Tibial nerve (tissue), 4 donors: ENCODE measurements at places on chromosomes 7 and 10. TPM values are rescaled to one million over a fixed set of nuclear protein-coding genes. Genes with fewer than 3 reads are reported as not detected.

DNA sequence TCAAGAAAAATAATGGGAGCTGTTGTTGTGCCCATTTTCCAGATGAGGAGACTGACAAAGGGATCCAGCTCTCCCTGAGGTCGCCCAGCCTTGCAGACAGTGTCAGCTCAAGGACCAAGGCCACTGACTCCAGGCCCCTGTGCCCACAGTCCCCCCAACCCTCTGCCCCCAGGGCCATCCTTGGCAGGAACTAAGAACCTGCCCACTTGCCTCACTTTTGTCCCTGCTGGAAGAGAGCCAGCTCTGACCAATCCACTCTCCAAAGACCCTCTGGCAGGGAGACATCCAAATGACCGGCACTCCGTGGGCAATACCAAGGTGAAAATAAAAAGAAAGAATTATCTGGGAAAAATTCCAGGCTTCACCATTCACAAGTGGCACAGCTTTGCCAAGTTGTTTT lies 101.3 kb downstream of the TCERG1L start:
- H3K4me1 ChIP-seq = no peaks in the 10 kb centered on the region
- no peak overlapping the region for H3K27ac ChIP-seq
- DNase-seq = no peak
- no peak overlapping the region for H3K4me3 ChIP-seq
- no peaks in the 10 kb centered on the region for H3K27me3 ChIP-seq

DNA sequence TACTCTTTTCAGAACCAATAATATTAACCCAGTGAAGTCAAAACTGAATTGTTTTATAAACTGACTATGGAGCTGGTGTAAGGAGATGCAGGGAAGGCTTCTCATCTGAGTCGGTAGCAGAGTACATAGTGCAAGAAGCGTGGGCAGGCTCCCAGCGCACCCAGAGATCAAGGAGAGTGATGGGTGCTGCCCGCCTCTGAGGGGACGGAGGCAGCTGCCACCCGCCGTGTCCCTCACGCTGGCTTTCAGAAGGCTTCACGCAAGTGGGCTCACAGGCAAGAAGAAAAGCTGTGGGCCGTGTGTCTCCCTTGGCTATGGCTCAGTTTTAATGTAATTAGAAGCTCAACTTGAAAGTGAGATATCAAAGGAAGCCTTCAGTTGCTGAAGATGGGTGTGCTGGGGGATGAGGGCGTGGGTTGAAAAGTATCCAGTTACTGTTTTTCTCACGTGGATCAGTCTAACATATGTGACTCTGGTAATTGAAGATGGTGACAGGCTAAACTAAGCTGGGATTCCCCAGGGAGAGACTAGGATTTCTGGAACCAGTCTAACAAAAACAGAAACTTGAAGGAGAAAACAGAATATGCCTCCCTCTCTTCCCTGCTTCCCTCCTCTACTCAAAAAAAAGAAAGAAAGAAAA lies 159.9 kb downstream of the MGMT start:
- no peaks in the 10 kb centered on the region for H3K4me1 ChIP-seq
- no peaks in the 10 kb centered on the region for H3K27me3 ChIP-seq

- no peak overlapping the region for H3K4me3 ChIP-seq
- no peak overlapping the region for H3K27ac ChIP-seq
- H3K27me3 ChIP-seq = no peaks in the 10 kb centered on the region
- no peak for DNase-seq
- H3K36me3 ChIP-seq = no peaks in the 10 kb centered on the region
- H3K4me1 ChIP-seq = peaks cover 18% of the 10 kb centered on the region
Measured at GRCh38 chr7:2068693-2069471, 163.9 kb downstream of the MAD1L1 start.

The TEX47 gene
- total RNA-seq = not detected

- no peak overlapping the region for H3K4me3 ChIP-seq
- H3K27me3 ChIP-seq = no peaks in the 10 kb centered on the region
- H3K36me3 ChIP-seq = no peaks in the 10 kb centered on the region
- DNase-seq = no peak
- no peak overlapping the region for H3K27ac ChIP-seq
Measured at GRCh38 chr7:98495200-98495955, 94.5 kb upstream of the BAIAP2L1 start.

The PPP1R9A gene
- 37.6 TPM for total RNA-seq

GRCh38 chr7:104980440-104980839 lies 33.6 kb upstream of the KMT2E start:
- no peak overlapping the region for H3K4me3 ChIP-seq
- H3K27ac ChIP-seq = peak overlapping the region; percentile 96
- DNase-seq = no peak
- peaks cover 71% of the 10 kb centered on the region for H3K4me1 ChIP-seq
- no peaks in the 10 kb centered on the region for H3K36me3 ChIP-seq

GRCh38 chr7:120979765-120980499 lies 8.6 kb upstream of the CPED1 start:
- no peaks in the 10 kb centered on the region for H3K4me1 ChIP-seq
- no peaks in the 10 kb centered on the region for H3K27me3 ChIP-seq
- H3K27ac ChIP-seq = no peak overlapping the region
- DNase-seq = no peak

GRCh38 chr7:113314594-113314993 lies 196.2 kb upstream of the SMIM30 start:
- no peaks in the 10 kb centered on the region for H3K27me3 ChIP-seq
- no peak overlapping the region for H3K4me3 ChIP-seq
- H3K27ac ChIP-seq = no peak overlapping the region
- no peaks in the 10 kb centered on the region for H3K4me1 ChIP-seq
- no peak for DNase-seq

- no peaks in the 10 kb centered on the region for H3K27me3 ChIP-seq
- H3K27ac ChIP-seq = no peak overlapping the region
- peak; percentile 26 for DNase-seq
- H3K36me3 ChIP-seq = no peaks in the 10 kb centered on the region
- H3K4me3 ChIP-seq = no peak overlapping the region
Measured at GRCh38 chr10:95837783-95838182, 70.0 kb upstream of the CC2D2B start.

GRCh38 chr7:80334196-80334595 lies 177.7 kb downstream of the GNAT3 start:
- no peaks in the 10 kb centered on the region for H3K36me3 ChIP-seq
- no peaks in the 10 kb centered on the region for H3K27me3 ChIP-seq
- no peaks in the 10 kb centered on the region for H3K4me1 ChIP-seq
- no peak overlapping the region for H3K4me3 ChIP-seq

- no peak overlapping the region for H3K4me3 ChIP-seq
- DNase-seq = no peak
- H3K4me1 ChIP-seq = peaks cover 22% of the 10 kb centered on the region
- H3K27me3 ChIP-seq = no peaks in the 10 kb centered on the region
- peak overlapping the region; percentile 57 for H3K27ac ChIP-seq
Measured at GRCh38 chr10:102657984-102658724, 13.9 kb downstream of the TRIM8 start.

GRCh38 chr10:6530966-6531365 lies 49.1 kb downstream of the PRKCQ start:
- no peak for DNase-seq
- no peaks in the 10 kb centered on the region for H3K4me1 ChIP-seq
- no peak overlapping the region for H3K4me3 ChIP-seq

DNA sequence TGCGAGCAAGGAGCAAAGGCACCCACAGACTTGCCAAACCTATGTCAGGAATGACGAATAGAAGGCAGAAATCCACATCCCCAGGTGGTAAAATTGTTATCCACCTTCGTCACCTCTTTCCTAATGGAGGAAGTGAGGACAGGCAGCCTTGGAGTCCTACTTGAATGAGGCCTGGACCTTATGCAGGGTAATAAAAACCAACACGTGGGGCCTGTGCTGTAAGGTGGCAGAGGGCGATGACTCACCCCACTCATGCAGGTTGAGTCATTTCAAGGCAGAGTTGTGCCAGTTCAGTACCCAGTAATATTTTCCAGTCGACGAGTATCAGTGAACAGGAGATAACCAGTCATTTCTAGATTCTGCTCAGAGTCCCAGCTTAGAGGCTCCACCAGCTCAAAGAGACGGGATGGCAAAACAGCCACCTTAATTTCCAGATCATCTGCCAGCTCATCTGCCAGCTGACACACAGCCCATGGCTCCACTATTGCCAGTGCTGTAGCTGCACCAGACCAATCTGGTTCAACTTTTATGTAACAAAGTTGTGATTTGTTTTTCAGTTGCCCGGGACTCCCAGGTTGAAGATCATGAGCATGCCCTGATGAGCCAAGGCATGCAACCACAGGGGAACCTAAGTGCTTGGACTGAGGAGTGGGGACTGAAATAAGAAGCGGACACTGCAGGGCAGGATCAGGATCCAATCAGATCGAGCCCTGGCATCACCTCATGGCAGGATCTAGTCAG lies 176.2 kb upstream of the ITGB1 start:
- no peaks in the 10 kb centered on the region for H3K36me3 ChIP-seq
- H3K27ac ChIP-seq = no peak overlapping the region
- H3K4me1 ChIP-seq = no peaks in the 10 kb centered on the region
- H3K4me3 ChIP-seq = no peak overlapping the region

The LEP gene
- total RNA-seq = 26.7 TPM

DNA sequence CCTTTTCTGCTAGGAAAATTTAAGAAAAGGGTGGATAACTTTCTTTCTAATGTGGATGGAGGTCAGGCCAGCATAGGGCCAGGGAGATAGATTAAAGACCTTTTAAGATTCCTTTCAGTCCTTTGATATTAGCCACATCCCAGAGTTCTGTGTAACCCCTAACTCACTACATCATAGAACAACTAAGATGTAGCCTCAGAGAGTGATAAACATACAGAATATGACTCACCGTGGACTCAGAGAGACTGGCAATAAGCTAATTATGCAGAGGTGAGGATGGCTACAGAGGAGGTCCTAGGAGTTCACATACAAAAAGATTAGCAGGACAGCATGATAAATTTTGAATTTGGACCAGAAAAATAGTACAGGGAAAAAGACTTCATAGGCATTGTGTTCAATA lies 141.0 kb downstream of the AOAH start:
- no peaks in the 10 kb centered on the region for H3K27me3 ChIP-seq
- no peak overlapping the region for H3K27ac ChIP-seq
- H3K36me3 ChIP-seq = no peaks in the 10 kb centered on the region
- no peaks in the 10 kb centered on the region for H3K4me1 ChIP-seq
- DNase-seq = no peak

The CHST15 gene
- 31.0 TPM for total RNA-seq
